ENCODE measurements at places on chromosomes 1 and 21.
A peak's percentile ranks its signal among the peaks of the same experiment; 100 is the strongest.

- DNase-seq, result no peak
These were observed 57.5 kb downstream of the MAP3K7CL start for GRCh38 chr21:29187944-29188343.

DNA sequence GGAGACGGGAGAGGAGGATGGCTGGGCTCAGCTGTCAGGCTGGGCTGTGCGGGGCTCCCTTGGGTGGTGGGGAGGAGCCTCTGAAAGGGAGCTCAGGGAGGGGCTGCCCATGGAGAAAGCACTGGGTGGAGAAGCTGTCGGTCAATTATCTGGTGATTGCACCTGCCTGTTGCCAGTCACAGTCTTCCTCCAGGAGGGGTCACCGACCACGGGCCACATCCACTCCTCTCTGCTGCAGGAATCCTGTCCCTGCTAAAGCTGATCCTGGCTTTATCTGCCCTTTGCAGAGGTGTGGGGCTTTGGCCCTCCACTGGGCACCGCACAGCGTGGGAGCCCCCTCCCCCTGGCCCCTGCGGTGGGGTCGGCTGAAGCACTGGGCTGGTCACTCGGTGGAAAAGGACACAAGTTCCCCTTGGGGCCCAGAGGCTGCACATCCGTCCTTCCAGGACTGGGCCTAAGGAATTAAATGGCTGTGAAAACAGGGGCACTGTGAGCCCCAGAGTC lies 21.8 kb upstream of the COL18A1 start:
- no peak for DNase-seq

DNA sequence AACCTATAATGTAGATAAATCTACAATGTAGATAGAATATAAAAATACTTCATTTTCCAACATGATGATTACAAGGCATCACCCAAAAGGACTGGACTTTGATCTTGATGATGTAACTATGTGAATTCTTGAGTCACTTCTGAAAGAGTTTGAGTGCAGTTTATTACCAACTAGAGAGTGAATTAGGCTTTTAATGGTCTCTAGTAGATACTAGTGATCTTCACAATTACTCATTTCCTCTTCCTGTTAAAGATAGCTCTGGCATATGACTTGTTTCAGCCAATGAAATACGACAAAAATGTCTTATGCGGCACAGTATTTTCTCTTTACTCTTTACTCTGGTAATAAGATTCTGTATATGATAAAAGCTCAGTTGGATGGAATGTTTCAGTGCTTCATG lies 1588.1 kb upstream of the B3GALT2 start:
- no peak for DNase-seq

DNA sequence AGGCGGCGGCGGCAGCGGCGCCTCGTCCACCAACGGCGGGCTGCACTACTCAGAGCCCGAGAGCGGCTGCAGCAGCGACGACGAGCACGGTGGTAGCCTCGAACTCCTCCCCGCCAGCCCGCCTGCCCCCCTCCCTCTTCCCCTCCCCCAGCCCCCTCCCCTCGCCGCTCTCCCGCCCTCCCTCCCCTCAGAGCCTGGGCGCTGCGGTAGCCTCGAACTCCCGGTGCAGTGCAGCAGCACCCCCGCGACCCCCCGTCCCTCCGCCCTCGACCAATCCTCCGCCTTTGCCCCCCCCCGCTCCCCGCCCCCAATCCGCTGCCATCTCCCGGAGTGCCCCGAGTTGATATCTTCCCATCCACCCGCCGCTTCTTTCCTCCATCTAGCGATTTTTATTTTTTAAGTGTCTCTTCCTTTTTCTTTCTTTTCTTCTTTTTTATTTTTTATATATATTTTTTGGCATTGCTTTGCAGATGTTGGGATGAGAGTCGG lies 516 bp downstream of the RCOR3 start:
- DNase-seq, result peak; percentile 11

GRCh38 chr1:31203215-31203614 lies 36.5 kb downstream of the NKAIN1 start:
- no peak for DNase-seq

GRCh38 chr1:215636258-215636965 lies 69.3 kb downstream of the KCTD3 start:
- no peak for DNase-seq

- DNase-seq, result peak; percentile 68
These were observed 31.5 kb downstream of the CHD5 start for GRCh38 chr1:6148497-6149241.

- no peak for DNase-seq
These were observed 402.7 kb downstream of the DISC1 start for GRCh38 chr1:232029315-232029714.

DNA sequence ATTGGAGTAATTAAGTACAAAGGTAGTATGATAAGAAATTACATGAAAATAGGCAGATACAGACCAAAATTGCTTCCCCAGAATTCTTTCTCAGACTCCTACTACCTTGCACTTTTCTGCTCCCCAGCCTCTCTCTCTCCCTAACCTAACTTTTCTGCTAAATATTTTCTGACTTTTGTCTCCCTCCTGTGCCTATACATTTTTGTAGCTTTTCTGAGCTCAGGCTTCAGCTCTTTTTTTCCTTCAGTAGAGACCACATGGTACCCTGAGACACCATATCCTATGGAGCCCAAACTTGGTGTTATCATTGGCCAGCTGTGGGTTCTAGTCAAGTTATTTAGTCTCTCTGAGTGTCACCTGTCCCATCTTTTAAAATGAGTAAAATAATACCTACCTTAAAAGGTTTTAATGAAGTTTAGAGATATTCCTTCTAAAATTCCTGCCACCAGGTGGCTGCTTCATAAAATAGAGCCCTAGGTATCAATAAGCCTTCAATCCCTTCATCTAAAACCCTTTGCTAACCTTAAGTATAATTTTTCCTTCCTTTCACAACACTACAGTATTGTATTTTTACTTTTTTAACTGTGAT lies 237.6 kb upstream of the DUSP10 start:
- no peak for DNase-seq

- peak; percentile 76 for DNase-seq
These were observed 173.8 kb downstream of the ETS2 start for GRCh38 chr21:38979271-38980121.

DNA sequence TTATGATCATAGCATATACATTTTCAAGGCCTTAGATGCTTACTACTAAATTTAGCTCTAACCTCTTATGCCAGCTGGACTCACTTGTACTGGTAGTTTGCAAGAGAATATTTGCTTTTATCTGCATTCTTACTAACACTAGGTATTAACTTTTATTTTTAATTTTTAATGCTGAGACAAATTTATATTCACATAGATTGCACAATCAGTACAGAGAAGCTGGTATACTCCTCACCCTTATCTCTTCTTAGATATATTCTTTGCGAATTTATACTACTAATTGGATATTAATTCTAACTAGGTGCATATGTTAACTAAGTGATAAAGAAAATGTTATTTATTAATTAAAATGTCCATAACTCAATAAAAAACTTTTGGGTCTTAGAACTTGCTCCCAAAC lies 561.8 kb upstream of the PRMT6 start:
- no peak for DNase-seq

DNA sequence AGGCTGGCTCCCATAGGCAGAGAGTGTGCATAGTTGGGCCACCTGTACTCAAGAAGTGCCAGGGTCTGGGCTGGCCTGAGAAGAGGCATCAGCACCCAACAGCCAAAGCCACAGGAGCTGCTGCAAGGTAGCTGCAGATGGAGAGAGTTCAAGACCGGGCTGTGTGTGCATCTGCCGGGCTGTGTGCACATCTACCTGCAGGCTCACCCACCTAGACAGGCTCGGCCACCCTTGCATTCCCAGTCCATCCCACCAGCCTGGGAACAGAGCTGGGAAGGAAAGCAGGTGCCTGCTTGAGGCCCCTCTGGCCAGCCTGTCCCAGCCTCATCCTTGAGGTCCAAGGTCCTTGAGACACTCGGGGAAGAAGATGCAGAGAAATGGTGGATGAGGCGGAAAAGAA lies 194.4 kb upstream of the AJAP1 start:
- DNase-seq, result no peak

DNA sequence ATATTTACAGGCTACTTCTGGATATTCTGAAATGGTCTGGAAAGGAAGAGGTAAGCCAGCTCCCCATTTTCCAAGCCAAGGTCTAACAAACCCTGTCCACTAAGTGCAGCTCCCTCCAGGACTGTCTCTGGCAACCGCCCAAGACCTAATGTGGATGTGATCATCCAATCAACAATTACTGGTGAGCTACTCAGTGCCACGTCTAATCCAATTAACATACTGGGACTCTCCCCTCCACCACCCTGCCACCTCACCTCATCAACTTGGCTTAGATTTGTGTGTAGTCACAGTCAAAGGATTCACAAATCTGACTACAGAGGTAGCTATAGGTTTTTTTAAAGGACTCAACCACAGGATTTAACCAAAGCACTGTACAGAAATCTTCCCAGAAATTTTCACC lies 25.4 kb upstream of the S100A7 start:
- no peak for DNase-seq

GRCh38 chr21:29335720-29336119 lies 37.0 kb downstream of the BACH1 start:
- DNase-seq, result no peak

- no peak for DNase-seq
These were observed 14.0 kb upstream of the PEF1 start for GRCh38 chr1:31658721-31659120.

- DNase-seq, result peak; percentile 64
These were observed 691 bp upstream of the MPZL1 start for GRCh38 chr1:167720965-167721616.

GRCh38 chr1:107195476-107195875 lies 54.6 kb downstream of the NTNG1 start:
- DNase-seq, result no peak

DNA sequence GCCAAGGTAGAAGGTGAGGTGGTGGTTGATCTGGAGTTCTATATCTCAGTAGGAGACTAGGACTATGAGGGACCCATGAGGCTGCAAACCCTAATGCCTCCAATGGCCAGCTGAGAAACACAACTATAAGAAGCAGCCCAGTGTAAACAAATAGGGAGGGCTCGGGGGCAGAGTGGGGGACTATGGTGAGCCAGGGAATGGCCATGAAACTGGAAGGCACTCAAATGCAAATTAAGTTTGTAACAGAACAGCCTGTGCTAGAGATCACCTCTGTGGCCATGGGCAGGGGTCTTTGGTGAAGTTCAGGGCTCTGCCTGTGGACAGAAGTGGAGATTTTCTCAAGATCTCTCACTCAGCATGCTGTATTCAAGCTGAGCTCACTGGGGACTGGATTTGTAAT lies 187.1 kb downstream of the GRIK3 start:
- no peak for DNase-seq

DNA sequence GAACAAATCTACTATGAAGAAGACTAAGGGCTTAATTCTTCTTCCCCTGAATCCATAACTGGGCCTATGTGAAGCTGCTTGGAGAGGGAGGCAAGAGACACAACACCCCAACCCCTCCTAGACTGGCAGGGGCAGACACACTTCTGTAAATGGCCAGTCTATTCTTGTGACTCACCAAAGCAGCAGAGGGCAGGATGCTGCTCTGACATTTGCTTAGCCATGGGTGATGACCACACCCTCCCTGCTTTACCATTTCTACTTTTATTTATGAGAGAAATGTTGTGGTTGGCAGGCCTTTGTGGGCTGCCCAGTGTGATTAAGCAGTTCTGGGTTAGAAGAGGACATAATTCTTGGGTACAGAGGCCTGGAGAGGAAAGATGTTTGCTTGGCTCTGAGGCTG lies 189.8 kb upstream of the DPYD start:
- DNase-seq, result no peak

DNA sequence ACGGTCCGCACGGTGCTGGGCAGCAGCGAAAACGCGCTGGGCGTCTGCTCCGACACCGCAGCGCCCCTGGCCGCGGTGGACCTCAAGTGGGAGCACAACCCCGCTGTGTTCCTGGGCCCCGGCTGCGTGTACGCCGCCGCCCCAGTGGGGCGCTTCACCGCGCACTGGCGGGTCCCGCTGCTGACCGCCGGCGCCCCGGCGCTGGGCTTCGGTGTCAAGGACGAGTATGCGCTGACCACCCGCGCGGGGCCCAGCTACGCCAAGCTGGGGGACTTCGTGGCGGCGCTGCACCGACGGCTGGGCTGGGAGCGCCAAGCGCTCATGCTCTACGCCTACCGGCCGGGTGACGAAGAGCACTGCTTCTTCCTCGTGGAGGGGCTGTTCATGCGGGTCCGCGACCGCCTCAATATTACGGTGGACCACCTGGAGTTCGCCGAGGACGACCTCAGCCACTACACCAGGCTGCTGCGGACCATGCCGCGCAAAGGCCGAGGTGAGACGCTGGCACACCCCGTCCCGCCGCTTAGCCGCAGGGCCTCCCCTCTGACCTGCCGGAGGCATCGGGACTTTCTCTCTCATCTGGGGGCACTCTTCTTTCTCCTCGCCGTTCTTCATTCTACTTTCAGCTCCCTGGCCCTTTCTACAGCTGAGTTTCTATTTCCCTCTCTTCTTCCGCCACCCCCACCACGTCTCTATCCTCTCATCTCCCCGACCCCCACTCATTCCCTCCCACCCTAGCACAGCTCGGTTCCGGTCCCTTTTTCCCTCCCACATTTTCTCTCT lies 1.0 kb downstream of the NPR1 start:
- DNase-seq, result no peak

Measured in inflammatory macrophage treated with lipopolysaccharide for 1 hour (primary cell).